ENCODE measurements at places on chromosomes 5 and 9. TPM values are rescaled to one million over a fixed set of nuclear protein-coding genes. Genes with fewer than 3 reads are reported as not detected.

Gene GBGT1
- total RNA-seq: 6.9 TPM

Gene BARHL1
- total RNA-seq: not detected

Gene SETD9
- 8.6 TPM for total RNA-seq

Gene SERINC5
- 9.5 TPM for total RNA-seq

Gene FOXD4L4
- 0.18 TPM for total RNA-seq

Gene CCDC171
- 2.4 TPM for total RNA-seq

Gene RNF180
- 15.2 TPM for total RNA-seq

Gene ZNF454
- 3.6 TPM for total RNA-seq

Gene UHRF2
- total RNA-seq: 52.6 TPM

Gene PRLR
- total RNA-seq: 0.89 TPM

Gene HBEGF
- total RNA-seq: 27.0 TPM

Gene IL33
- total RNA-seq: 470 TPM

Gene MLLT3
- total RNA-seq: 19.4 TPM

Gene IL13
- not detected for total RNA-seq

Gene OR1Q1
- not detected for total RNA-seq

Gene SLC25A51
- total RNA-seq: 88.5 TPM

Gene GCNT1
- total RNA-seq: 27.3 TPM

Gene CDHR2
- total RNA-seq: 0.05 TPM

Gene DIPK1B
- 0.30 TPM for total RNA-seq

Gene AMBP
- total RNA-seq: not detected

Gene FAM151B
- 4.6 TPM for total RNA-seq

Gene PHF24
- total RNA-seq: 0.30 TPM

Gene CTXN3
- not detected for total RNA-seq

Gene CFAP157
- not detected for total RNA-seq

Gene C1QTNF2
- 0.32 TPM for total RNA-seq

Gene GGTA1
- total RNA-seq: not detected

Gene TRIM36
- 1.4 TPM for total RNA-seq

Gene SLCO4C1
- total RNA-seq: not detected

Gene PCDHB5
- 1.8 TPM for total RNA-seq

Gene PELO
- 38.1 TPM for total RNA-seq

Gene FOXD1
- 10.7 TPM for total RNA-seq

Gene MLANA
- 0.05 TPM for total RNA-seq
